ENCODE measurements at places on chromosomes 11 and 22.

DNA sequence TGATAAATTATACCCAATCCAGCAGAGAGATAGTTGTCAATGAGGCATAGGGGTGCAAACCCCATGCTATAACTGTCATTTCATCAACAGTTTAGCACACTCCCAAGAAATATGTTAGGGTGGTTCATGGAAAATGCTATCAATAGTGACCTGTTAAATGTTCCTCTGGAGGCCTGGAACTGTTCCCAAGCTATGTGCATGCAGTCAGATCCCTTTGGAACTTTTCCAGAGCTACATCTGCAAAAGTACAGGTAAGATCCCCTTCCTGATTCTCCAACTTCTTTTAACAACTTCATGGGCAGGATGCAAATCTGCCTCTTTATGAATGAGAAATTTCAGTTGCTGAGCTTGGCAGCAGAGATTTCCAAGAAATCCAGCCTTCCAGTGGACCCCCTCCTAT, 27.2 kb downstream of the ABTB2 start:
- DNase-seq, result no peak

GRCh38 chr22:42156121-42156520, 25.5 kb upstream of the CYP2D6 start:
- DNase-seq, result no peak

GRCh38 chr22:34115722-34116121, 195.4 kb upstream of the LARGE1 start:
- no peak for DNase-seq

GRCh38 chr11:97703851-97704250, 1314.0 kb downstream of the JRKL start:
- no peak for DNase-seq

GRCh38 chr22:42283278-42284201, 13.1 kb upstream of the TCF20 start:
- DNase-seq, result no peak

- no peak for DNase-seq
Observed at GRCh38 chr11:859394-860131, 16.9 kb downstream of the TSPAN4 start.

DNA sequence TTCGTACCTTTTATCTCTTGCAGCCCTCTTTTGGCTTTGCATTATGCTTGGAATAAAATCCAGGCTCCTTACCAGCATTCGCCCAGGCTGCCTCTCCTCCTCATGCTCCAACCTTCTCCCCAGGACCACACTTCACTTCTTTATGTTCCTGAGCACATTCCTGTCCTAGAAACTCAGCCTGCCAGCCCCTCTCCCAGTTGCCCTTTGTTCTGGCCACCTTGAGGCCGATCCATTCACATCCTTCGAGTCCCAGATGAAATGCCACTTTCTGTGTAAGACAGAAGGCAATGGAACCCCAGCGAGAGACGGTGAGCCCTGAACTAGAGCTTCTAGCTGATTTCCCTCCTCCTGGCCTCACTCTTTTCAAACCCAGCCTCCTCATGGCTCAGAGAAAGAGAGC, 73.0 kb upstream of the NTM start:
- DNase-seq, result no peak

DNA sequence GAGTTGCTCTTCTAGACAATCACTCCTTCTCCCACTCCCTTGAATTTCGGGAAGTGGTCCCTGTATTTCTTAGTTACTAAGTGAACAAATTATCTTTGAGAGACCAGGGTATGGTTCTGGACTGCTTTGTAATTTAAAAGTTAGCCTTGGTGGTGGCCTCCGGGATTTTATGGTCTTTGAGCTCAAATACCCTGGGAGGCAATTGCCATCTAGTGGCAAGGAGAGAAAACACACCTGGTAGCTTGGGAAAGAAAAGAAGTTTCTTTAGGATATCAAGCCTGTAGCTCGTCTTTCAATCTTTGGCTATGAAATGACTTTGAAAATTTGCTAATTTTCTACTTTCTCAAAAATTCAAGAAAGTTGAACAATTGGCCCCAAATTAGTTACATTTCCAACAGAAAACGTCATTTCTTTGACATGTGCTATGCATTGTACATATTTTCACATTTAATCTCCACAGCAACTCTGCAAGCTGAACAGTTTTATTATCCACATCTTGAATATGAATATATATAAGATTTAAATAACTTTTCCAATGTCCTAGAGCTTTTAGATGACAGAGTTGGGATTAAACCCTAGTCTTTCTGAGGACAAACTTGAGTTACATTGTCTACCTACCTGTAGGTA, 39.1 kb downstream of the MMP27 start:
- no peak for DNase-seq

GRCh38 chr11:115710980-115711379, 206.8 kb upstream of the CADM1 start:
- no peak for DNase-seq

- peak; percentile 16 for DNase-seq
Observed at GRCh38 chr11:22624742-22625447, 728 bp downstream of the FANCF start.

DNA sequence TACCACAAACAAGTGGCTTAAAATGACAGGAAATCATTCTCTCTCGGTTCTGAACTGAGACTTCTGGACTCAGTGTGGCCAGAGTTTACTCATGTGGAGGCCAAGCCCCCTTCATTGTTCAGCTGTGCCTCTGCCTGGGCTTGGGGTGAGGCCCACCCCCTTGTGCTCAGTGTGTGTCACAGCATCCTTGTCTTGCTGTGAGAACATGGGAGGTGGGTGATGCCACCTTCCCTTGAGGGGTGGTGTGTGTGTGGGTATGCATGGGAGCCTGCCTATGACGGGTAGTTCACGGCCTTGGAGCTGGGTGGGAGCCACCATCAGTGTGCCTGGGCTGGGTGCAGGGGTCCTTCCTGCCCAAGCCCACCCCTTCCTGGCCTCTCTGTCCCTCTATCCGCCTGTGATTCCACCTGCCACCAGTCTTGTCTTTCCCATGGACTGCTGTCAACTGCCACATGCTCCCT, 101.7 kb downstream of the MORC2 start:
- no peak for DNase-seq

GRCh38 chr11:121964591-121964990, 151.4 kb downstream of the BLID start:
- DNase-seq, result no peak
